ENCODE measurements at places on chromosomes 16 and 17.

GRCh38 chr17:6350806-6351205 lies 84.1 kb downstream of the AIPL1 start:
- DNase-seq, result no peak

DNA sequence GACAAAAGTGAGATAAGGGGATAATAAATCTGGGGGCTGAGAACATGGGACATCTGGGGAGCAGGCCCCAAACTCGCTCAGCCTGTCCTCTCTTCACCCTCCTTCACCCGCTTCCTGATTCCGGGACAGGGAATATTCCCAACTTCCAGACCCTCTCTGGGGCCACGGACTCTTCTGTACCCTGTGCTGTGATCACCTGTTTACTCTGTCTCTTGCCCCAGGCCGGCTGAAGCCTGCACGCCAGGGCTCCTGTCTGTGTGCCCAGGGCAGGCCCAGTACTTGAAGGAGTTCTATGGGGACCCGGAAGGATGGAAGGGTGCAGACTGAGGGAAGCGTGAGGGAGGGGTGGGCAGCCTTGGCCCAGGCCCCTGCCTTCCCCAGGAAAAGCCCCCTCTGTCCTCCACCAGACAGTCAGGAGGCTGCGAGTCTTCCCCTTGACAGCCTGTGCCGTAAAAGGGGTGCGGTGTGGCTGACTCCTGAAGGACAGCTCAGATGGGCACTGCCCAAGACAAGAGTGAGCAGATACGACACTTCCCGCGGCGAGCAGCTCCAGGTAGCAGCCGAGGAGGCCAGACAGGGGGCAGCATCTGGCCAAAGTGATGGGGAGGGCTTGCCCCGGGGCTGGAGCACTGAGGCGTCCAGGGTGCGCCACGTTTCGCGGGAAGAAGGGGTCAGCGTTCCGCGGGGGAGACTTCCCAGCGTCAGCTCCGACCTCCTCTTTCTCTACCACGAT lies 1.0 kb upstream of the CCNF start:
- DNase-seq, result no peak

GRCh38 chr17:44002141-44002848 lies 2.1 kb upstream of the NAGS start:
- DNase-seq, result peak; percentile 75

DNA sequence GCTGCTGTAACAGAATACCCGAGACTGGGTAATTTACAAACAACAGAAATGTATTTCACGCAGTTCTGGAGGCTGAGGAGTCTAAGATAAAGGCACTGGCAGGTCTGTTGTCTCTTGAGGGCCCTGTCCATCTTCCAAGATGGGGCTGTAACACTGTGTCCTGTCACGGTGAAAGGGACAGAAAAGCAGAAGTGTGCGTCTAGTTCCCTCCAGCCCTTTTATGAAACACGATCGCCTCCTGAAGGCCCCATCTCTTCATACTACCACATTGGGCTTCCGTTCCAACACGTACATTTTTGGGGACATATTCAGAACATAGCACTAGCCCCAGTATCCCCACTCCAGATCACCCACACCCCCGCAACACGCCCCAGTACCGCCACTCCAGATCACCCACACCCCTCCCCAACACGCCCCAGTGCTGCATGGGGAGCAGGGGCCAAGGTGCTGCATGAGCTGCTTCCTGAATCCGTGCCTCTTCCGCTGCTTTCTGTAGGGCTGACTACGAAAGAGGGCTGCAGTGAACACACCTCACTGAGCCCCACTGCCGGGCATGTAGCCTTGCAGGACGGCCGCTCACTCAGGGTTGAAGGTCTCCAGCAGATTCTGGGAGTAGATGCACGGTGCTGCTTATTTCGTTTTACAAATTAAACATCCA lies 91.9 kb downstream of the RPTOR start:
- DNase-seq, result no peak

DNA sequence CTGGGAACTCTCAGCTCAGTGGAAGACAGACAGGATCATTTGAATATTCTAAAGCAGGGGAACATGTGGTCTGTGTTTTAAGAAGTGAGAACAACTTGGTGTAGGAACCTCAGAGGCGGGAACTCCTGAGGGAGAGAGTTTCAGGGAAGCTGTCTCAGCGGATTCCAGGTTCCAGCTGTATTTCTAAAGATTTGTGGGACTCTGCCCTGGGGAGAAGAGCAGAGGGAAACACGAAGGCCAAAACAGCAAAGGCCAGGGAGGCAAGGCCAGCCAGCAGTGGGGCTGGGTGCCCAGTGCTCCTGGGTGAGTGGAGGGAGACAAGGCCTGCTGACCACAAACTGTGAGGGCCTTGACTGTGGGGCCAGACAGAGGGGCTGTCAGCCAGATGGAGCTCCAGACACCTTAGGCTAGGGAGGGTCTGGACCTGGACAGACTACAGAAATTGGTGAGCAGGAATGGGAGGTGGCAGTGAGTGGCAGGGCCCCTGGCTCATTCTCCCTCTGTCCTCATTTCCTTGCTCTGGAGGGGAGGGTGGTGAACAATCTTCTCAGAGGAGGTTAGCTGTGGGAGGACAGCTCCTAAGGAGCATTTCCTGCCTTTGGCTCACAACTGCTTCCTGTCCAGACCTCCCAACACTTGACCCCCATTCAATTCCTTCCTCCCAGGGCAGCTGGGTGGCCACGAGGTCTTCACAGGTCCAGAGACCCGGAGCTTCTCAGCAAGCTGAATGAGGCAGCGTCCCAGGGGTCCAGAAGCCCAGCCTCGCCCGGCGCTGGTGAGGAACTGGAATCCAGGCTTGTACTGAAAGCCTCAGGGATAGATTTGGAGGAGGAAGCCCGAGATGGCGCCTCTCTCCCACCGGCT lies 21.0 kb upstream of the FZD2 start:
- DNase-seq, result no peak

DNA sequence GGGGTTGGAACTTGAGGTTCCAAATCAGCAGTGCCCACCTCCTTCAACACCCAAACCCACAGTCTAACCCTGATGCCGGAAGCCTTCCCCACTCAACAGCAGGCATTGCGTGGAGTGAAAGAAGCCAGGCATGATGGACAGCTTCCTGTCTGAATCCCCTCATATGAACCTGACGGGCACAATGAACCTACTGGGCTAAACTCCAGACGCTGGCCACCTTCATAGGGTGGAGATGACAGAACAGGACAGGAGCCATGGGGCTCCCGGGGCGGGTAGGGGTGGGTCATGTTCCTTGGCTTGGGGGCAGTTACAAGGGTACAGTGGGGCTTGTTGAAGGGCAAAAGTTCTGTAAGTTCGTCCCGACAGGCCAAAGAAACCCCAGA lies 460 bp upstream of the HSBP1 start:
- DNase-seq, result no peak

- DNase-seq, result no peak
Observed at GRCh38 chr16:11668623-11669379, 546 bp downstream of the SNN start.

- no peak for DNase-seq
Observed at GRCh38 chr16:2074071-2074470, 26.3 kb downstream of the TSC2 start.

GRCh38 chr17:51720439-51720838 lies 438.1 kb downstream of the CA10 start:
- no peak for DNase-seq

DNA sequence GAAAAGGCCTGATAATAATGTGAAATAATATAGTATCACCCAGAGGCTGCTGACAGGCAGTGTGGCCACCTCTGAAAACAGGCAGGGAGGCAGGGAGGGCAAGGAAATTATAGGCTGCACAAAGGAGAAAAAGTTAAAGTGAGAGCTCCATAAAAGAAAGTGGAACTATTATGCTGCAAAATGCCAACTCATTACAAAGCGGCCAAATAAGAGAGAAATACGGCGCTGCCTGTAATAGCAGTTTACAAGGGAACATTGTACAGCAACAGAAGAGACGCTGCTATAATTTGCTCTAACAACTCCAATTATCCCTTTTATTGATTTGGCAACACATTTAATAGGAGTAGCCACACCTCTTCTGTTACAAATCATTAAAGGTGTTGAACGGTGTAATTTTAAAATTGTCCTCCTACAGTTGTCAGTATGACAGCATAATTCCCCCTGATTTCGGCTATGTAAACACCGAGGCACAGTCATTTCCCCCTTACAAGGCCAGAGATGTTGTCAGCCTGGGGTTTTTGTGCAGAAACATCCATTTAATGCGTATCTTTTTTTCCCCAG lies 120.3 kb downstream of the MRM1 start:
- DNase-seq, result no peak

Measured in glomerular endothelial cell (primary cell).